ENCODE measurements at places on chromosomes 12 and 14. TPM values are rescaled to one million over a fixed set of nuclear protein-coding genes. Genes with fewer than 3 reads are reported as not detected.
A peak's percentile ranks its signal among the peaks of the same experiment; 100 is the strongest.

DNA sequence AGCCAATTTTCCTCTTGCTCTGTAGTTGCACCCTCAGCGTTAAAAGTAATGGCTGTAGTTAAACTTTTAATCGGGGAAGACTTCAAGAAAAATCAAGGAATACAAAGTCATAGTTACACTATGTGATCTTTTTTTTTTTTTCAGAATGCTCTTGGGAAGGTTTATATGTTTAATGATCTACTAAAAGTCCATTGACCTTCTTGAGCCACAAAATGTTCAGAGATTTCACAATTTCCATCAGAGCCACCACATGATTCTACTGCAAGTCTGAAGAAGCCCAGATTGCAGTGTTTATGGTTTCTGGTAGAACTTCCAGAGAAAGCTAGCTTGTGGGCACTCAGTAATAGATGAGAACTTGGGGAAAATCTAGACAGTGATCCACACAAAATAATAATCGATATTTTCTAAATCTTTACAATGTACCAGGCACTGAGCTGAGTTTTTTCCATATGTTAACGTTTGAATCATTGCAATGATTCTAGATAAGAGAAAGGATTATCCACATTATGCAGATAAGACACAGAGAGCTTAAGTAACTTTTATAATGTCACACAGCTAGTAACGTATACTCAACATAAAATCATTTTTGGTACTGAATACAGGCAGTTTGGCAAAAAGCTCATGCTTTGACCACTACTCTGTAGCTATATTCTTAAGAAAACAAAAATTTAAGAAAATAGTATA is 38.3 kb downstream of the GYS2 start:
- H3K4me3 ChIP-seq: no peak overlapping the region
- H3K4me1 ChIP-seq: peaks cover 3% of the 10 kb centered on the region
- no peaks in the 10 kb centered on the region for H3K27me3 ChIP-seq
- no peaks in the 10 kb centered on the region for H3K36me3 ChIP-seq
- H3K27ac ChIP-seq: peak overlapping the region; percentile 36
- DNase-seq: peak; percentile 77

DNA sequence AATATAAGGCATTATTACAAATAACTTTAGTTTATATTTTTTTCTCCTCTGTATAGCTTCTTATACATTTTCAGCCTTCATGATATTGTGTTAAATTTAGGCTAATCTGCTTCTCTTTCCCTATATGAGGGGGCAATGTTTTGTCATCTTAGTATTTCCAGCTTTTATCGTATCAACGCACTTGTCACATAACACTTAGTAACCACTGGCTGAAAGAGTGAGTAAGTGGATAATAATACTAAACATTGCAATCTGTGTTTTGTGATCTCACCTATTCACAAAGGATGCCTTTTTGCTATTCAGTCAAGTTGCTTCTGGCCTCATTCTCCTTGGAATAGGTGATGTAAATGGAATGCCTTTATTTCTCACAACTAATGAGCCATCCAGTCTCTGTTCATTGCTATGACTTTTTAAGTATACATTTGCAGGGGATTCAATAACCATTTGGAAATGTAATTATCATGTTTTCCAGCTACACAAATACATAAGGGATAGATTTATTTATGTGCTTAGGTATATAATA is 260.9 kb downstream of the BMP4 start:
- H3K4me1 ChIP-seq: no peaks in the 10 kb centered on the region
- no peaks in the 10 kb centered on the region for H3K36me3 ChIP-seq
- H3K4me3 ChIP-seq: no peak overlapping the region
- H3K27ac ChIP-seq: no peak overlapping the region
- H3K27me3 ChIP-seq: no peaks in the 10 kb centered on the region
- DNase-seq: no peak

GRCh38 chr12:12693111-12693671 is 2.8 kb downstream of the GPR19 start:
- peaks cover 4% of the 10 kb centered on the region for H3K4me1 ChIP-seq
- DNase-seq: no peak
- H3K4me3 ChIP-seq: no peak overlapping the region
- no peaks in the 10 kb centered on the region for H3K27me3 ChIP-seq
- H3K27ac ChIP-seq: no peak overlapping the region
- no peaks in the 10 kb centered on the region for H3K36me3 ChIP-seq

GRCh38 chr12:93387780-93388179 is 10.1 kb downstream of the NUDT4 start:
- H3K4me3 ChIP-seq: no peak overlapping the region
- peaks cover 10% of the 10 kb centered on the region for H3K36me3 ChIP-seq
- no peak for DNase-seq
- peaks cover 5% of the 10 kb centered on the region for H3K4me1 ChIP-seq
- H3K27me3 ChIP-seq: no peaks in the 10 kb centered on the region

GRCh38 chr12:57541717-57542116 is 5.3 kb downstream of the DCTN2 start:
- H3K4me1 ChIP-seq: peaks cover 12% of the 10 kb centered on the region
- H3K27ac ChIP-seq: no peak overlapping the region
- H3K27me3 ChIP-seq: no peaks in the 10 kb centered on the region
- no peak for DNase-seq
- peaks cover 40% of the 10 kb centered on the region for H3K36me3 ChIP-seq

- no peak overlapping the region for H3K4me3 ChIP-seq
- DNase-seq: no peak
- H3K27ac ChIP-seq: no peak overlapping the region
- H3K27me3 ChIP-seq: no peaks in the 10 kb centered on the region
- no peaks in the 10 kb centered on the region for H3K36me3 ChIP-seq
These were observed 18.5 kb downstream of the COL2A1 start for GRCh38 chr12:47985596-47986290.

- peaks cover 96% of the 10 kb centered on the region for H3K36me3 ChIP-seq
- no peak overlapping the region for H3K4me3 ChIP-seq
- no peaks in the 10 kb centered on the region for H3K27me3 ChIP-seq
- no peak overlapping the region for H3K27ac ChIP-seq
These were observed 12.9 kb downstream of the PCBP2 start for GRCh38 chr12:53464685-53465418.

GRCh38 chr12:74551291-74551690 is 13.7 kb downstream of the ATXN7L3B start:
- no peak overlapping the region for H3K4me3 ChIP-seq
- no peaks in the 10 kb centered on the region for H3K27me3 ChIP-seq
- no peak for DNase-seq
- no peaks in the 10 kb centered on the region for H3K36me3 ChIP-seq

DNA sequence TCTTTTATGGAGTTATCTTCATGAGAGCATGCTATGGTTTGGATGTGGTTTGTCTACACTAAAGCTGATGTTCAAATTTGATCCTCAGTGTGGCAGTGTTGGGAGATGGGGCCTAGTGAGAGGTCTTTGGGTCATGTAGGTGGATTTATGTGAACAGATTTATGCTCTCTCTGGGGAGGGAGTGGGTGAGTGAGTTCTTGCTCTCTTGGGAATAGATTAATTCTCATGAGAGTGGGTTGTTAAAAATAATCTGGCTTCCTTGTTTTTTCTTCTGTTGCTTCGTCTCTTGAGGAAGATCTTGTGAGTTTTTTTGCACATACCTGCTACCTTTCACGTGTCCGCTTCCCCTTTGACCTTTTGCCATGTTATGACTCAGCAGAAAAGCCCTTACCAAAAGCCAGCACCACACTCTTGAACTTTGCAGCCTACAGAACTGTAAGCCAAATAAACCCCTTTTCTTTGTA is 20.5 kb downstream of the DERA start:
- H3K4me1 ChIP-seq: no peaks in the 10 kb centered on the region
- DNase-seq: no peak
- peaks cover 5% of the 10 kb centered on the region for H3K36me3 ChIP-seq
- no peak overlapping the region for H3K27ac ChIP-seq
- no peak overlapping the region for H3K4me3 ChIP-seq

DNA sequence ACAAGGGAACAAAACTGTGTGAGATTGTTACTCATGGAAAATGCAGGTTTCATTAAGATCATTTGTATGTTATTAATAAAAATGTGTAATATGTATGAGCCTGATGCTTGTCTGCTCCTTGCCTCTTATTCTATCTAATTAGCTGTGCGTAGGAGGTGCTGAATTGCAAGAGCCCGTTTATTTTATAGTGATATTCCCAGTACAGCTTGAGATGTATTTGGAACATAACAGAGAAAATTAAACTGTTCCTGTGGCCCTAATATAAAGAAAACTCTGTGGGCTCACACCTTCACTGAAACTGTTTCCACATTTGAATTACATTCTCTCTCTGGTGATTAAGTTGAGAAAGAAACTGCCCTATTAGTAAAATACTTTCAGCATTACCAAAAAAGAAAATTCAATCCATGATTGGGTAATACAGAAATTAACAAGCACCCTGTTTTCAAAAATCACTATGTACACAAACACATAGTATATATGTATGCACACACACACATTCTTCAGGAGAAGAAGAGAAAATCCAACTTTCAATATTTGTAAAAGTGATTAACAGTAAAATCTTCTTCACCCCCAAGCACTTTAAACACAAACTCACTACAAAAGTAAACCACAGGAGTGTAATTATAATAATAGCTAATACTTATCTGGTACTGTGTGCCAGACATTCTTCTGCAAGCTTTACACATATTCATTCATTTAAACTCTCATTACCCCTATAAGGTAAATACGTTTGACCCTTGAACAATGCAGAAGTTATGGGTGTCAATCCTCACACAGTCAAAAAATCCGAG is 233.2 kb downstream of the PHLDA1 start:
- no peak for DNase-seq
- no peak overlapping the region for H3K4me3 ChIP-seq
- no peaks in the 10 kb centered on the region for H3K27me3 ChIP-seq
- H3K4me1 ChIP-seq: no peaks in the 10 kb centered on the region
- H3K27ac ChIP-seq: no peak overlapping the region
- H3K36me3 ChIP-seq: no peaks in the 10 kb centered on the region

ABHD12B gene
- polyA plus RNA-seq: 0.52 TPM

CLMN gene
- 18.7 TPM for polyA plus RNA-seq

BMP4 gene
- 40.0 TPM for polyA plus RNA-seq

NGB gene
- 3.1 TPM for polyA plus RNA-seq

All from large intestine (tissue), 12 donors.